Epithelial cell of esophagus (primary cell): ENCODE measurements at places on chromosomes 1 and 21.

DNA sequence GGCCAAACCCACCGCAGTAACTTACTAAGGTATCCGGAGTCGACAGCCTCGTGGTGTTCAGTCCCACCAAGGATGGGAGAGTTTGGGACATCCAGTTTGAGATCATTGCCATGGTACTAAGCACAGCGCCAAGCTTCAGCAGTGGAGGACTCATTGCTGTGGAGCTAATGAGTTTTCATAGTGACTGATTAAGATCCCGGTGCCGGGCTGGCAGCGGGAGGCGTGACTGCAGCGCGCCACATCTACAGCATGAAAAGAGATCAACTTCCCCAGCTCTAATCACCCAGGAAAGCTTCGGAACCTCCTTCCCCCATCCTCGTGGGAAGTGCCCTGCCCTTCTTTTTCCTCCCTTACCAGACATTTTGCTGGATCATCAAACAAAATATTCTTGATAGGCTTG, 149.9 kb downstream of the OLFM3 start:
- peak; percentile 2 for DNase-seq

DNA sequence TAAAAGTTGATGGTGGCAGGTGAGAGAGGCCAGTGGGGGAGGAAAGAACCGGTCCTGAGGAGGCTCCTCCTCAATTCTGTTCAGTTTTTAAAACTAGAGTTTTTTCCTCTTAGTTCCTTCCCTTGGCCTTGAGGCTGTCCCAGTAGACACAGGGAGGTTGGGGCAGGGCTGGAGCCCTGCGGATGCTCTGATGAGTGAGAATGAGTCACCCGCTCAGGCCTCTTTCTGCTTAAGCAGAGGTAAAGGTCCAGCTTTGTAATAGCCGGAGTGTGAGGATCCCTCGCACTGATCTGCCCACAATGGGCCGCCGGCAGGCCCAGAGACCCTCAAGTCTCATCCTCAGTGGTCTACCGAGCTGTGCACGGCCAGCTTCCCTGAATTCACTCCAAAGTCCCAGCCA, 49.6 kb upstream of the IRF2BP2 start:
- peak; percentile 90 for DNase-seq

DNA sequence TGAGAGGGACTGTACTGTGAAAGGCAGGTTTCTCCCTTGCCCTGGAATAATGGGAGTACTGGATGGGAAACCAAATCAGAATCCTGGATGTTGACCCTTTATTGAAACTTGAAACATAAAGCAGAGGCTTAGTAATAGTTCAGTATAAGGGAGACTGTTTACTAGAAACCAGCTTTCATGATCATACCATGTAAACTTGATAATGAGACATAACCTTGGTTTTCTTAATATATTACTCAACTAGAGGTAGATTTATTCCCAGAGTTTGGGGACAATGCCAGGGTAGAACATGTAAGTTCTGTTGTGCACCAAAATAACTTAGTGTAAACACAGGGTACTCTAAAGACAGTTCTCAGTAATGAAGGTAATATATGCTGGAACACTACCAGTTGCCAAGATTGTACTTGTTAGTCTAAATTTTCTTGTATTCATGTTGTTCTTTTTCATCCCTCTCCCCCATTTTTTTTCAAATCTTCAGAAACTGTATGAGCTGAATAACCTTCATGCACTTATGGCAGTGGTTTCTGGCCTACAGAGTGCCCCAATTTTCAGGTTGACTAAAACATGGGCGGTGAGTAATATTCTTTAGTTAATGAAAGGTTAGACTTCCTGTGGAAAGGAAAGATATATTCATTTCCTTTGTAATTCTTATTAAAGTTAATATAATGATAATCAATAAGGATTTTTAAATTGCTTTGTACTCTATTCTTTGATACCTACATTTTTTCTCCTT, 49.6 kb downstream of the ANGPTL1 start:
- no peak for DNase-seq

GRCh38 chr1:224493269-224493668, 58.7 kb upstream of the WDR26 start:
- DNase-seq = peak; percentile 16

DNA sequence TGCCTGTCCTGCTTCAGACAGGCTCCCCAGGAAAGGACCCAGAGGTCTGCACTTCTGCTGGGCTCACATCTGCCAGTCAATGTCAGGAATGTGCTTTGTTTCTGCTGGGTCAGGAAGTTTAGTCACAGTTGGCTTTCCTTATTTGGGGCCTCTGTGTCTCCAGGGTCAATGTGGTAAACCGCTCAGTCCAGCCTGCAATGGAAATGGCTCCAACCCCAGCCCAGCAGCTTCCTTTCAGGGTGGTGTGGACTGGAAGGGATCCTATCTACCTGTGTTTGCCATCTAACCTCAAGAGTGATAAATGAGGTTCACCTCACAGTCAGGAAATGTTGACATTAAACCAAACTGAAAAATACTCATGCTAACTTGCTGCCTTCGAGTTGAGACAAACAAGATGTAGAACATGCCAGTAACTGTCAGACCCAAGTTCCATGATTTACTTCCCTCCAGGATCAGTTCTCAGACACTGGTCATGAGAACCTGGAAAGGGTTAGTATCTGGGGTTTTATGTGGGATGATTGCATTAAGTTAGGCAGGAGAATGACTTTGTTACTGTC, 20.3 kb downstream of the ENO1 start:
- peak; percentile 43 for DNase-seq

GRCh38 chr1:15935056-15935950, 40.6 kb downstream of the ZBTB17 start:
- no peak for DNase-seq
